ENCODE measurements at places on chromosomes 6 and 20. TPM values are rescaled to one million over a fixed set of nuclear protein-coding genes. Genes with fewer than 3 reads are reported as not detected.

DNA sequence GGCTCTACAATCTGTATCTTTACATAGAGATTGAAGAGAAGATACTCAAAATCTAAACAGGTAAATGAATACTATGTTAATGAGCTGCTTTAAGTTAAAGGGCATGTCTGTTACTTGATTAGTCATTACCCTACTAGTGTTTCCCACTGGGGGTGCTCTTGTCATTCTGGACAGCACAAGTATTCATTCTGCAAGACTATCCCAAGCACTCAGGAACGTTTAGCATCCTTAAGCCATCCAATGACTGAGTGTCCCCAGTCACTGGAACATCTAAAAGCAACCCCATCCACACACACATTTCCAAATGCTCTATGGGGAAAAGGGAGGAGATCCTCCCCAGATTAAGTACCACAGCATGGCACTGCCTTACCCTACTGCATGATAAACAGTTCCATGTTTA is 25.7 kb downstream of the EZR start:
- DNase-seq: no peak

GRCh38 chr6:70124443-70124842 is 178.4 kb downstream of the COL9A1 start:
- DNase-seq: no peak

The IL17A gene
- total RNA-seq: not detected

The POM121L2 gene
- 1.3 TPM for total RNA-seq

GRCh38 chr6:154537511-154538325 is 27.2 kb upstream of the CNKSR3 start:
- no peak for DNase-seq

The NHSL1 gene
- total RNA-seq: 72.3 TPM

- DNase-seq: peak; percentile 86
These were observed at the start of gene TAF4 for GRCh38 chr20:62065674-62066338. TAF4 (minus strand) TSS chr20:62065881; CDS start chr20:62065810, 71 bp downstream.

The PERP gene
- total RNA-seq: 11.4 TPM

The DLL1 gene
- 59.5 TPM for total RNA-seq

The ZNF217 gene
- 76.7 TPM for total RNA-seq

- peak; percentile 64 for DNase-seq
These were observed 2.0 kb upstream of the PLCG1 start for GRCh38 chr20:41135187-41135887.

GRCh38 chr6:170459451-170459850 is 93.7 kb downstream of the PSMB1 start:
- DNase-seq: no peak

DNA sequence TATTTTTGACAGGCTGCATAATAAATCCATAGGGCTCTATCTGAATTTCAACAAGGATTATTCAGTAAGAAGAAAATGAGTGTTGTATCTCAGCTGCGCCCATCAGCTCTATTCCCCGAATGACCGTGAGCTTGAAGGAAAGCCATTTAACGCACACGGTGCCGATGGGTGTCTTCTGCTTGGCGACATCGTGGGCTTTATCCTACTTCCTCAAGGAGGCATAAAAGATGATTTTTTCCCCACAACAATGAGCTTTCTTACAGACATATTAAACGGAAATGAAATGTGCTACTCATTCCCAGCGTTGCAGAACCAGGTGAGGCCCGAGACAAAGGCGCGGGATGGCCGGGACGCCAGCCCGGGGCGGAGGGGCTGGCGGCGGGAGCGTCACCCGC is 710 bp downstream of the DYNLT1 start:
- no peak for DNase-seq
